Renal cortex interstitium (tissue), 15 donors: ENCODE measurements at places on chromosomes 5 and 9.

- no peak for DNase-seq
These were observed 42.8 kb downstream of the TIMD4 start for GRCh38 chr5:156920042-156920860.

- no peak for DNase-seq
These were observed 13.9 kb upstream of the CTNNAL1 start for GRCh38 chr9:109027176-109027575.

GRCh38 chr9:127803507-127804352, 1.0 kb downstream of the FPGS start:
- no peak for DNase-seq

- DNase-seq = no peak
These were observed 567.0 kb upstream of the CDH18 start for GRCh38 chr5:20555034-20555433.

DNA sequence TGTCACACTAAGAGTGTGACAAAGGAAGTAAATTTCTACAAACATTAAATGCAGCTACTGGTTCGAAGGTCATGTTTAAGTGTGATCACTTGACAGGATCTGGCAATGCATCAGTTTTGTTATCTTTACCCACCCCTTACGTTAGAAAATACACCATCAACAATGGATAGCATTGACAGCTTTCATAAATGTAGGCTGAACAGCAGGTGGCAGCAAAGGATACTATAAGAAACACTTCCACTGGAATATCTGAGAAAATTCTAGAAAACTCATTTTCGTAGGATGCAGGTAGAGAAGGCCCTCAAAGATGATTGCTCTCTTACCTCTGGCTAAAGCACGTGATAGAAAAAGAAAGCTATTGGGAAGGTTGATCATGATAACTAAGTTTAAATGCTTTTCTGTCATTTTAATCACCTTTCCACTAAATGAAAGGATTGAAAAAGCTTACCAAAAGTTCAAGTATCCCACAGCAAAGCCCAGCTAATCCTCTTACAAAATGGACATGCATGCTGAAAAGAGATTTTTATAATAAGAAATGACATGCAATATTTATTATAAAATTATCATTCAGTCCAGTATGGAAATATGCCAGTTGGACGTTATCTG, 292.5 kb downstream of the PARP8 start:
- DNase-seq = no peak

- DNase-seq = no peak
These were observed 122.4 kb downstream of the MVB12B start for GRCh38 chr9:126448865-126449577.

GRCh38 chr5:78791501-78792100, 143.0 kb upstream of the LHFPL2 start:
- no peak for DNase-seq

DNA sequence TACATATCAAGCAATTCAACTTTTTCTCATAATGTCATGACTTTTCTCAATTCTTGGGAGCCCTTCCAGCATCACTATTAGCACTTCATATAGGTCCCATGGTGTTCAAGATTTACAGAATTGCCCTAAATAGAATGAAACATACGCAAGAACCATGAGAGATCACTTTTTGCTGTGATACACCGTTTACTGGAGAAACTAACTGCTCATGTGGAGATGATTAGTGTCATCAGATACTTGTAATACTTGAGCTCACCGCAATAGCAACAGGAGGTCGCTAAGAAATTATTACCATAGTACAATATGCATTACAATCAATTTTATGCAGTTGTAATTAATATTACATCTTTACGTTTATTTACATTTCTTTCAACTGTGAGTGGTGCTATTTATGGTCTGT, 4.8 kb upstream of the PCSK5 start:
- no peak for DNase-seq

DNA sequence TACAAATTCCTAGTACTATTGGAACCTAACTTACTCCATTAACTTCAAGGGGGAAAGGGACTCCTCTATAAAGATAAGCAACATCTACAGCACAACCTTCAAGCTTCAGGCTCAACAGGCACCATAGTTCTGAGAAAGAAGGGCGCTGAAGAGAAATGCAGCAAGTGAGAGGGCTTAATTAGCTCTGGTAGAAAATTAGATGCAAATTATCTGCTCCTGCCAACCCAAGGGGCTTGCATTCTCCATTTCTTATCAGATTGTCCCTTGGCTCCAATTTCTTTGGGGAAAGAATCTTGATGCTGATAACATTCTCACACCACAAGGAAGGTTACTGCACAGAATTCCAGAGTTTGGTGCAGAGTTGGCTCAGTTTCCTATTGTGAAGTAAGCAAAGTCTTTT, 214.6 kb downstream of the GABRG2 start:
- DNase-seq = no peak

DNA sequence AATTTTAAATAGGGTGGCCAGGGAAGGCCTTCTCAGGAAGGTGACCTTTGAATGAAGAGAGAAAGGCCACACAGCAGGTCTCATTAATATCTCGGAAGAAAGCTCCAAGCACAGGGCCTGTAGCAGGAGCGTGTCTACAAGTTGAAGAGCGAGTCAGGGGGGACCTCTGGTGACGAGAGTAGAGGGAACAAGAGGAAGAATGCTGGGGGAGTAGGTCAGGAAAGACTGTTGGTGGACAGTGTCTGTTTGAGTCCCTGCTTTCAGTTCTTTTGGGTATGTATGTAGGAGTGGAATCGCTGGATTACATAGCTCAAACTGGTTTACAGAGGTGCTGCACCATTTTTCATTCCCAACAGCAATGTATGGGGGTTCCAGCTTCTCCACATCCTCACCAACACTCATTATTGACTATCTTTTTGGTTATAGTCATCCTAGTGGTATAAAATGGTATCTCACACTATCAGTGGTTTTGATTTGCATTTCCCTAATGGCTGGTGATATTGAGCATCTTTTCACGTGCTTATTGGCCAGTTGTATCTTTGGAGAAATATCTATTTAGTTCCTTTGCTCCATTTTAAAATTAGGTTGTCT, 55.8 kb downstream of the NUP214 start:
- no peak for DNase-seq

- DNase-seq = no peak
These were observed 20.0 kb downstream of the OGN start for GRCh38 chr9:92384375-92384774.
